Endothelial cell of umbilical vein (primary cell): ENCODE measurements at places on chromosomes 2 and 18. TPM values are rescaled to one million over a fixed set of nuclear protein-coding genes. Genes with fewer than 3 reads are reported as not detected.

The CPO gene
- not detected in 2 replicates for total RNA-seq

The GLS gene
- 181 and 183 TPM in 2 replicates for total RNA-seq

The RAD51AP2 gene
- total RNA-seq, result not detected in 2 replicates

The SKA1 gene
- total RNA-seq, result 21.9 and 23.9 TPM in 2 replicates

The FAHD2B gene
- 9.2 and 12.0 TPM in 2 replicates for total RNA-seq
